ENCODE measurements at places on chromosomes 4 and X.

DNA sequence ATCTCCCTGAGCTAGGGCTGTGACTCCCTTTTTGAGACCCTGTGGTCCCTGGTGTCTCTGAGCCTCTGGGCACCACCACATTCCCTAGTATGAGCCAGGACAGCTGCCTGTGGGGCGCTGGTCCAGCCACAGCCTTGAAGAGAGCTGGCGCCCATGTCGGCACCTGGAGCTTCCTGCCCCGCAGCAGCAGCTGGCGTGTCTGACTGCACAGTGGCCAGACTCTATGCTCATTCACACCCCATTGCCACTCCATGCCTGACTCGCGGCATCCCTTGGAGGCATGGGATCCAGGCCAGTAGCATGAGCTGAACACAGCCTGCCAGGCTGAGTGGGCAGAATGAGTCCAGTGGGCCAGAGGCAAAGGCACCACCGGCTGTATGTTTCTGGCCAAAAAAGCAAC, 8.3 kb upstream of the SPP1 start:
- no peak for DNase-seq

DNA sequence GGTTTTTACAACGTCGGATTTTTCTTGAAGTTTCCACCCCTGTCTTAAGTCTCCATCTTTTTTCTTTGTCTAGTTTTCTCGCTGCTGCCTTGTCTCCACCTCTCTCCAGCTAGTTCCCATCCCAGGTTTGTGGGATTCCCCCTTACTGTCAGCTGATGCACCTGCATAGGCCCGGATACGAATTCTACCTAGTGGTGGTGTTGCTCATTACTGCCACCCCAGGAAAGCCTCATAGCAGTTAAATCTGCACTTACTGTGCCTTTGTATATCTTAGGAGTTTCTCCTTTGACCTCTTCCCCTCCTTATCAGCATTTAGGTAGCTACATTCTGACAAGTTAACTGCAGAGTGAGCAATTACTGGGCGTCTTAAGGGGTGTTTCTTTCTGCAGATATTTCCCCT, 1693.1 kb upstream of the TENM3 start:
- no peak for DNase-seq

GRCh38 chr4:175906384-175906783, 94.3 kb upstream of the GPM6A start:
- DNase-seq: no peak

DNA sequence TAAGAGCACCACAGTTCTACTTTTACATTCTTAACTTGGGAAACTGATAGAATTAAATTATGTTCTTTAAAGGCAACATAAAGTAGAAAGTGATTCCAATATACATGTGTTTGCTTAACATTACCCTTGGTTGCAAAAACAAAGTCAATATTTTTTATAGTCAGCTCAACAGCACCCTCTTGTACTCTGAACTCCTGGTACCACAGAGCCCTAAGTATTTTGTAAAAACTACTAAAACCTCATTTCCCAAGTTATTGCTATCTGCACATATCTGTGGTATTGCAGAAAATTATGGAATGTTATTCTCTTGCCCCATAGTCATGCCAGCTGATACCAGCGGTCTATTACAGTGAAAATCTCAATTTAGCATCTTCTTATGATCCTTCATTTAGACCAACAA, 2.9 kb downstream of the KIF4A start:
- no peak for DNase-seq

- no peak for DNase-seq
Observed at GRCh38 chrX:110561034-110561433, 202.4 kb downstream of the RTL9 start.

- no peak for DNase-seq
Observed at GRCh38 chrX:2430265-2430825, 70.4 kb downstream of the DHRSX start.

GRCh38 chr4:181676546-181676945, 566.7 kb upstream of the TENM3 start:
- DNase-seq: no peak

- DNase-seq: no peak
Observed at GRCh38 chrX:132435222-132435621, 53.6 kb downstream of the MBNL3 start.

DNA sequence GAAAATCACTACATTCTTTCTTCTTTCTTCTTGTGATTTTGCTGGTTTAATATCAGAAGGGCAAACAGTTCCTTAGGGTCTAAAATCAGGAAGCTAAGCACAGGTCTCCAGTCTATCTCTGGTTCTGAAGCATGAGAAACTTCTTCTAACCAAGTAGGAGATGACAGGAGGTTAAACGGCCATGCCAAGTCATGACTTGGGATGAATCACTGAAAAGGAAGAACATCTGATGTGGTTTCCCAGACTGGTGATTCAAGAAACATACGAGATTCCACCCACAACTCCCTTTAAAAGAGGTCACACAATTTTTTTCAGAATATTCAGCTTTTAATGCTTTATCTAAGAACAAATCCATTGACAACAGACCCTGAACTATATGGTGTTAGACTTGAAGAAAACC, 684.0 kb upstream of the PRKX start:
- no peak for DNase-seq

GRCh38 chr4:82099928-82100579, 273.7 kb downstream of the HNRNPD start:
- no peak for DNase-seq

DNA sequence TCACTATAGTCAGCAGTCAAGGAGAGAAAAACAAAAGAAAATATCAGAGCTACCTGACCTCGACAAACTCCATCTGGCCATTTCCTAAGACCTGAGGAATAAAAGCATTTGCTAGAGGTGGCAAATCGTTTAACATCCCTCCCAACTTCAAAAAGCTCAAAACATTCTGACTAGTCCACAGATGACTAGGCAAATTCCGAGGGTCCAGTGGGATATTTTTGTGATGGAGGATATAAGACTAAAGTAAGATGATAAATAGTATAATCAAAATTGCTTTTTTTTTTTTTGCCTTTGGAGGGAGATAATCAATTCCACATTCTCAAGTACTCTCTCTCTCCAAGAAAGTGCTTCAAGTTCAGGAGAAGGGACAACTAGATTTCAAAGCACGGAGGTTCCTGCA, 119.1 kb upstream of the ETNPPL start:
- DNase-seq: no peak

DNA sequence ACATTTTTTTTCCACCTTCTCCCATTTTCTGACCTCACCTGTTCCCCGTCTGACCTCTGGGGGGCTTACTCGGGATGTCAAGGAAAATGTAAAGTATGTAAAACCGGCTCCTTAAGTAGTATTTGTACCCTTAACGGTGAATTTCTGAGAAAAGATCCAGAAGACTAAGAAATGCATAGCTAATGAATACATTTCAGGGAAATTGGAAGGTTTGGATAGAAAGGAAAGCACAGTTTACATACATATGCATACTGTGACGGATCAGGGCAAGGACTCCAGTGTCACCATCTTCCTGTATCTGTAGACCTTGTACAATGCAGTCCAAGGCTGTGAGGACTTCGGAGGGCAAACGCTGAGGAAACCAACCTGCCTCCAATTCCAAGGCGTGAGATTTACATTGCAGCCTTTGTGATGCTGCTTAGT, 2185.9 kb upstream of the TENM3 start:
- no peak for DNase-seq

- no peak for DNase-seq
Observed at GRCh38 chrX:24515447-24515846, 50.4 kb downstream of the PDK3 start.

DNA sequence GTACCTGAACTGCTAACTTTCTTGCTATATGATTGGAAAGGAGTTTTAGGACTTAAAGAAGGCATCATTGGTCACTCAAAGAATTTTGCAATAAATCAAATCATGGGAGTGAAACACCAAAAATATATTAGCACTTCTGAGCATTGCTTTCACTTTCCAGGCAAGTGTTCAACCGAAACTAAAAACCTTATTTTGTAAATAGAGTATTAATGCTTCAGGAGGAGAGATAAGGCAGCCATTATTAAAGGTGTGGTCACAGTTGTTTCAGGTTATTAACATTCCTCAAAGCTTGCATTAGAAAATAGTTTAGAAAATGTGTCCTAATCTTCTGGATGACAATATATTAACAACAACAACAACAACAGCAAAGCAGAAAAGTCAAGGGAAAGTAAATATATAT, 92.3 kb upstream of the TLL1 start:
- no peak for DNase-seq

DNA sequence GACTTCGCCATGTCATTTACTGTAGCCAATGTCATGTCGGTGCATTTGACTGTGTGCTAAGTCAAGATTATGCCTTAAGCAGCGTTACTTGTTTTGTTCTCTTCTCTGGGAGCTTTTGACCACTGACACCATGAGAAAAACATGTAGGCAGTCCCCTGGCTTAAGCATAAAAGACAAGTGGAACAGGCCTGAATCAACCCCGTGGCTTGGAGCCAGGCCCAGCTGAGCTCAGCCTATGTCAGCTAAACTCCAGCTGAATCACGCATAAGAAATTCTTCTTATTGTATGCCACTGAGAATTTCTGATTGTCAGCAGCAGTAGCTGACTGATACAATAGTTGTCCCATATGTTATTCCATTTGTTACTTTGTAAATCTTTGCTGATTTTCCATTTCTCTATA, 261.9 kb downstream of the CBLL2 start:
- no peak for DNase-seq

GRCh38 chr4:152559641-152560040, 23.7 kb upstream of the FBXW7 start:
- no peak for DNase-seq

- DNase-seq: no peak
Observed at GRCh38 chrX:8627796-8628195, 104.1 kb downstream of the ANOS1 start.

DNA sequence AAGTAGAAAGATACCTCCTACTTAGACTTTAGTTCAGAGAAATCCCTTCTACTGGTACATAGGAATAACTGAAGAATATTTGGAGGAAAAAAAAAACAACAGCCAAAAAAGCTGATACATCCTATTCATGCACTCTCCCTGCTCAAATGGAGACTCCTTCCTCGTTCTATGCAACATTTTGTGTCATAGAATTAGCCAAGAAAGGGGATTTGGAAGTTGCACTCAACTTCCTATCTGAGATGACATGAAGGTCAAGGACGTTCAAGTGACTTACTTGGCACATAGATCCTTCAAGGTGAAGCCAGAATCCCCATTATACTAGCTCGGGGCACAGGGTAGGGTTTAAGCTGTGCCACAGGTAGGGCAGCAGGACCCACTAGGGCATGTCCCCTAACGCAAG, 56.2 kb upstream of the S100G start:
- DNase-seq: no peak

DNA sequence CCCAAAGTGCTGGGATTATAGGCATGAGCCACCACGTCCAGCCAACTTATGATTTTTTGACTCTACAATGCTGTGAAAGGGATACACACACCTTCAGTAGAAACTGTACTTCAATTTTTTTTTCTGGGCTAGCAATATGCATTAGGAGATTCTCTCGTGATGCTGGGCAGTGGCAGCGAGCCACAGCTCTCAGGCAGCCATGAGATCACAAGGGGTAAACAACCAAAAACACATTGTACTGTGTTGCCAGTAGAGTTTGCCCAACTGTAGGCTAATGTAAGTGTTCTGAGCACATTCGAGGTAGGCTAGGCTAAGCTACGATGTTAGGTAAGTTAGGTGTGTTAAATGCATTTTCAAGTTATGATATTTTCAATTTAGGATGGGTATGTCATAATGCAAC, 25.7 kb downstream of the RAB33A start:
- DNase-seq: no peak

- no peak for DNase-seq
Observed at GRCh38 chr4:117479673-117480072, 394.3 kb upstream of the TRAM1L1 start.

GRCh38 chr4:163666332-163666873, 171.9 kb downstream of the TMA16 start:
- DNase-seq: no peak

DNA sequence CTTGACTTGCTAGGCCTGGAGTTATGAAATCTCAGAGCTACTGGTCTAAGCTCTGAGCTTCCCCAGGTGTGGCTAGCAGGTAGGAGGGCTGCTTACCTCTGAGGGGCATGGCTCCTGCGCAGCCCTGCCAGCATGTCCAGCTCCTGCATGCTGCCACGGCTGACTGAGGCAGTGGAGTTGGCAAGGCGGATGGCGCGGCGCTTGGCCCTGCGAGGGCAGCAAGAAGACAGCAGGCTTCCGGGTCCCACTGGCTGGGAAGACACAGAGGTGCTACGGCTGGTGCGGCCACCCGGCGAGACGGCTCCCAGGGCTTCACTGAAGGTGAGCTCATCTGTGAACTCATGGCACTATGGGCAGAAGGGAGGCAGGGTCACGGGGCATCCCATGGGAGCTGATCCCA, 5.7 kb downstream of the KCND1 start:
- DNase-seq: no peak

DNA sequence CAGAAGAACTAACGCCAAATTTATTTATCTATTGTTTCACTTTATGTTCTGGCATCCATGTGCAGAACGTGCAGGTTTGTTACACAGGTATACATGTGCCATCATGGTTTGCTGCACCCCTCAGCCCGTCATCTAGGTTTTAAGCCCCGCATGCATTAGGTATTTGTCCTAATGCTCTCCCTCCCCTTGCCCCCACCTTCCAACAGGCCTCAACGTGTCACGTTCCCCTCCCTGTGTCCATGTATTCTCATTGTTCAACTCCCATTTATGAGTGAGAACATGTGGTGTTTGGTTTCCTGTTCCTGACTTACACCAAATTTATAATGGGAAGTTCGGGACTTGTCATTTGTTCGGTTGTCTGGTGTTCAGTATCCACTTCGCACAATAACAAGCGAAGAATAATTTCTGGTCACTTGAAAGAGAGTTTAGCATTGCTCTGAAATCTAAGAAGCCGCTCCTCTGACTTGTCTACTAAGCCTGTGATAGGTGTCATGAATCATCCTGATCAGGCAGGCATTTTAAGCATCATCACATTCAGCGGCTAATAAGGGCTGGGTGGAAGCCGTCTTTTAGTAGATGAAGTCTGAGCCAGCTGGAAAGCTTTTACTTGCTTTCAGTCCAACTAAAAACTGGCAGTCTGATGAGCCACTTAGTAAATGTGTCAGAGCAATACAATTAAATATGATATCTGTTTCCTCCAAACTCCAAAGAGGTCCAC, 1065.7 kb upstream of the PABPC4L start:
- no peak for DNase-seq
